ENCODE measurements at places on chromosomes 1 and 21.

DNA sequence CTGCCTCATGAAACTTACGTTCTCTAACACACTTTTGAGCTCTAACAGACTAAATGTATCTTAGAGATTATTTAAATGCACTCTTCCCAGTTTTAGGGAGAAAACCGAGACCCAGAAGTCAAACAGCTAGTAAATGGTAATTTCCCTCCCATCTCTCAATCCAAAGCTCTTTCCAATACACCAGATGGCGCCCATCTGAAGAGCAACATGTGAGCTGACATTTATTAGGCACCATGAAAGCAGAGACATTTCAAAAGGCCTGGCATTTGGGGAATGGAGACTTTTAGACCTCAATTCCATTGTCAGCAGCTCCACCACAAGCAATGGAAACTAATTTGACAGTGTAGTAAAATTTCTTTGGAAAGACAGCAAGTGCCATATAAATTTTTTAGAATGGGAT, 191.4 kb downstream of the DAB1 start:
- no peak for DNase-seq

DNA sequence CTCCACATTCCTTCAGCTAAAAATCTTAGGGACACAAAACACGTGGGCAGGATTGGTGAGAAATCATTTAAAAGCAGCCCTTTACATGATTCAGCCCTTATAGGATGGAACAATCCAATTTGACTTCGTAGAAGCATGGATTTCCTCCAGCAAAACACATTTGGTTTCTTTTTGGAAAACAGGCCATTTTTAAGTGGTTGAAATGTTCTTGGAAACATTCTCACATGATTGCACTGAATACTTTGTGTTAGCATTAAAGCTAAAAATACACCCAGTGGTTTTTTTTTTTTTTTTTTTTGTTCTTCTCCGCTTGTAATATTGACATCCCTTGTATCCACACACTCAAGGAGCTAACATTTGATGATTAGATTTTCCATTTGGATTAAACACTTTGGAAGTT, 42.1 kb upstream of the ABCG1 start:
- no peak for DNase-seq

DNA sequence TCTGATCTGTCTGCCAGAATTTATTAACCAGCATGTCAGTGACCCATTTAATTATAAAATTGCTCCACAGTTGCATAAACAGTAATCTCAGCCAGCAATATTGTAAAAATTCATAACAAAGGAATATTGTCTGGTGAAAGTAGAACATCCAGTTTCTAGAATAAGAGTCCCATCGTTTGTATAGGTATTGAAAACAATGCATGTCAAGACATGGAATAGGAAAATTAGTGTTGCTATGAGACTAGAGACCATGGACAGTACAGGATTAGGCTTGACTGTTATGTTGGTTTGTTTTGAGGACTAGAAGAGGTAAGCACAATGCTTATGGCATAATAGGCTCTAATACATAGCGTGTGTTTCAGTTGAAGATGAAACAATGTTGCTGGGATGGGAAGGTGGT, 37.1 kb downstream of the ATF6 start:
- DNase-seq: no peak

- DNase-seq: no peak
Measured at GRCh38 chr1:149844101-149844500, 55.3 kb upstream of the BOLA1 start.

DNA sequence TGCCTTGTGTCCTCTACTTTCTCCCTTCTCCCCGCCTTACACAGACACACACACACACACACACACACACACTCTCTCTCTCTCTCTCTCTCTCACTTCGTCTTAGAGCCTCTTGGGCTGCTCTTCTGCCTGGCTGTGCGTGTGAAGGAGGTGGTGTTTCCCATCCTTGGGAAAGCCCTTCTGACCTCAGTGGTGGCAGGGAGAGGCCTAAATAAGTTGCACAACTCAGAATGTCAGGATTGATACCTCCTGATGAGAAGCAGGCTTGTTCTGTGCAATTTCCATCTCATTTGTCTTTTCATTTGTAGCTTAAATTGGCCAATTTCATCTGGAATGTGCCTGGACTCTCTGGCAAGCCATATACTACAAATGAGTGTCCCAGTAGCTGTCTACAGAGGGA, 25.0 kb downstream of the LRRN2 start:
- DNase-seq: no peak

GRCh38 chr1:6602669-6603237, at the start of gene KLHL21:
Gene KLHL21 (minus strand): TSS chr1:6602869. CDS start chr1:6602817, 52 bp downstream.
- no peak for DNase-seq

GRCh38 chr1:12622506-12622905, 4.5 kb upstream of the DHRS3 start:
- no peak for DNase-seq

DNA sequence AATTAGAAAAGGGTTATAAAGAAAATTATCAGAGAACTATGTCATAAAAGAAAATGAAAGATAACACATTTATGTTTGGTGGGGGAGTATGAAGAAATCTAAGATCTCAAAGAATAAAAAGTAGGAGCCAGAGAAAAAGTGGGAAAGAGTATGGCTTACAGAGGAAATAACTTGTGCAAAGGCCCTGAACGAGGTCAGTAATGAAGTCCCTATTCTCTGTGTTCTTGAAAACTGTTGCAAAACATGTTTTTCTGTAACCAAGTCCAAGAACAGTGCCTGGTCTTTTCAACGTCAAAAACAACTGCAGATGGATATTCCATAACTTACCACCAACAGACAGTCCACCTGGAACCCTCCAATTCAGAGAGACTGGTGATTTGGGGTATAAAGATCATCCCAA, 188.1 kb downstream of the NEGR1 start:
- no peak for DNase-seq

- no peak for DNase-seq
Measured at GRCh38 chr1:6223617-6224016, 12.1 kb downstream of the ICMT start.

- no peak for DNase-seq
Measured at GRCh38 chr21:33419538-33420123, 16.4 kb downstream of the IFNGR2 start.

GRCh38 chr1:19067912-19068638, 111.6 kb upstream of the IFFO2 start:
- DNase-seq: no peak

GRCh38 chr1:172930142-172930541, 120.6 kb downstream of the TNFSF18 start:
- DNase-seq: no peak

- no peak for DNase-seq
Measured at GRCh38 chr1:156104065-156104810, 10.3 kb upstream of the LMNA start.

DNA sequence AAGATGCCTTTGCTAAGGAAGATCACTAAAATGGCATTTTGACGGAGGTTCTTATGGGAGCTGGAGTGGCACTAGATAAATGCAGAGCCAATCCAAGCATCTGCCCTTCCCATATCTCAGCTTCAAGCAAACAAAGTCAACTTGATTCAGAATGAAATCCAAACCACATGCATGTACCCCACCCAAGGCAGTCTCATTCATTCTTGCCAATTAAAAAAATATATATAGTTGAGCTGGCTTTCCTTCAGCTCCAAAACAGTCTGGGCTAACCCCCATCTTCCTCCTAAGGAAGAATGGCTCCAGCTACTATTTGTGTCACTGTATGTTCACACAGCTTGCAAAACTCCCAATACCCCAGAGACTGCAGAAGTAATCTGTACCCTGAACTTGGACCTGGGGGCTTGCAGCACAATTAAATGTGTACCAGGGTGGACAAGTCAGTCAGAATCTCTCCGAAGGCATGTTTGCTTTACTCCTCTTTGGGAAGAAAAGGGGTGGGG, 35.4 kb downstream of the GPR3 start:
- no peak for DNase-seq

Measured in smooth muscle cell of the brain vasculature (primary cell).